Endothelial cell of umbilical vein (primary cell): ENCODE measurements at places on chromosomes 1 and 21. TPM values are rescaled to one million over a fixed set of nuclear protein-coding genes. Genes with fewer than 3 reads are reported as not detected.

The SKI gene
- total RNA-seq: 76.0 and 80.3 TPM in 2 replicates

GRCh38 chr1:177864538-177865305, 105.1 kb downstream of the SEC16B start:
- no peak for DNase-seq

- DNase-seq: no peak
Observed at GRCh38 chr1:244205171-244205570, 154.1 kb downstream of the ZBTB18 start.

DNA sequence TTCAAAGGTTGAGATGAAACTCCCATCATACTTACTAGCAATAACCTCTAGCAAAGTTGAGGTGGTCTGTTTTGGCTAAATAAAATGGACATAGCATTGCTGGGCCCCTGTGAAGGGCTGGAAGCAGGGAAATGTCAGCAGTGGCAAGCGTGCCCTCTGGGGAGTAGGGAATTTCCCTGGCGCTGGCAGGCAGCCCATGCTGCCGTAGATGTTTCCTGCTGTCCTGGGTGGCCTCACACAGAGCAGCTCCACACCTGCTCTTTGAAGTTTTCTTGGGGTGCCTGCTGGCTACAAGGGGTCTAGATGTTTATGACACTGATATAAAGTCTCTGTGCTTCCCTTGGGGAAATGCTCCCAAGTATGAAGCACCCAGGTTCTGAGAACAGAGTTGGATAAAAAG, 30.2 kb downstream of the ADARB1 start:
- DNase-seq: peak; percentile 46

DNA sequence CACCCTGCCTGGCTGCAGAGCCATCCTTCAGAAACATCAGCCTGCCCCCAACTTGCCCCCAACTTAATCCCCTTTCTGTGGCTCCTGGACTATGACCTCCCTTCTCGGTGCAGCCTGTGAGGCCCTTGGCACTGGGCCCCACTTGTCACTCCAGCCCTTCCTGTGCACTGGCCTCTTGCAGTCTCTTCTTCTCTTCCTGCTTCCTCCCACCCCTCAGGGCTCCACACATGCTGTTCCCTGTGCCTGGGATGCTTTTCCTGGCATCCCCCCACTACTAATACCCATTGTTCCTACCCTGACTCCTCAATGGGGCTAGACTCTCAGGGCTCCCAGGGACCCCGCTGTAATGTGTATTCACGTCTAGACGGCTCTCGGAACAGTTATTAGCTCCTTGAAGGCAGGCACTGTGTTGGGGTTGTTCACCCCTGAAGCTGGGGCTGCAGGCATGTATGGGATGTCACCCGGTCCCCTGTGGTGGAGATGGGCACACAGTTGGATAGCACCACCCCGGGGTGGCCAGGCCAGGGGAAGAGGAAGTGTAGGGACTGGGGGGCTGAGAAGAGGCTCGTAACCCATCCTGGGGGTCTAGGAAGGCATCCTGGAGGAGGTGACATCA, 4.5 kb downstream of the LDLRAD1 start:
- no peak for DNase-seq

GRCh38 chr1:13701271-13701640, 1.3 kb downstream of the PRDM2 start:
- DNase-seq: no peak

DNA sequence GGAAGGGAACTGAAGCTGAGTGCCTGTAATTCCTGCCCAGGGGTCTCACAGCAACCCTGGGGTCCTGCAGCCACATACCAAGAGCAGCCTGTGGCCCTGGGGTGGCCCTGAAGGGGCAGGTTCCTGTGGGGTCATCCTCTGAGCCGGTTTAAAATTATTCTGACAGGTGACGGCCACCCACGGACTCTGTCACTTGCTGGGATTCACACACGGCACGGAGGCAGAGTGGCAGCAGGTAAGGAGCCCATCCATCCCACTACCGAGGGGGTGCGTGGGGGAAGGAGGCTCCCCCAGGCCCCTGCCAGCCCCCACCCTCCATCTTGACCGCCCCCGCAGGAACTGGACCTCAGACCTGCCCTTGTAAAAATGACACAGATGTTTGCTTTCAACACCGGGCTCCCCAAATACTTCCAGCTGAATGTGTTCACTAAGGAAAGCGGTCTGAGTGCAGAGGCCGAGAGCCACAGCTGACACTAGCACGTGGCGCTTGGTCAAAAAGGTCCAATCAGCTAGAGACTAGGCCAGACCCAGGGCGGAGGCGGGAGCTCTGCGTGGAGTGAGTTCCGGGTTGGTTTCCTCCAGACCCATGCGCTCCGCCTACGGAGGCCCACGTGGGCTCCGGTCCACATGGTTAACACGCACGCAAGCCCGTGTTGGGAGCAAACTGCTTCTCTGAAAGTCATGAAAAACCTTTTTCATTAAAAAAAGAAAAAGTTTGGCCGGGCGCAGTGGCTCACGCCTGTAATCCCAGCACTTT, 10.0 kb downstream of the YBEY start:
- no peak for DNase-seq

DNA sequence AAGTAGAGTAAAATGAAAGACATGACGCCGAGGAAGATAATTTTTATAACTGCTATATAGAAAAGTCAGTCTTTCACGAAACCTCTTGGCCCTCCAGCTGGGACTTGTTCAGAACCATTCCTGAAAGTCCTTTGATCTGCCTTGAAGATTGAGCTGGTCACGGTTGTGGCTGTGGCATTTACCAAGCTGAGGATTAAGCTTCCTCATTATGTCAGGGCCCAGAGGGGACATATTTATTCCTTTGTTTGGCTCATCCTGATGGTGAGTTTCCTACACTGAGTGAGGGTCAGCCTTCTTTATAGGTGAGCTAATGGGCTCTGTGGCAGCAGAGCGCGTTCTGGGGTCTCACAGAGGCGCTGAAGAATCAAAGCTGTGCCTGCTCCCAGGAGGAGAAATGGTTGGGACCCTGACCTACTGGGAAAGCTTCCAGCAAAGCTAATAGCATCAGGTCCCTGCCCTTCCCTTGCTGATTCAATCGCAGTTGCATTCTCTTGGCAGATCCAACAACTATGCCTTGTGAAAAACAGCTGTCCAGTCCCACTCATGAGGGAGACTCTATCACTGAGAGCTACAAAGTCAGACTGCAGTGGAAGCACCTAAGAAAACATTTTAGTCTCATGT, 43.2 kb upstream of the PBX1 start:
- DNase-seq: no peak

DNA sequence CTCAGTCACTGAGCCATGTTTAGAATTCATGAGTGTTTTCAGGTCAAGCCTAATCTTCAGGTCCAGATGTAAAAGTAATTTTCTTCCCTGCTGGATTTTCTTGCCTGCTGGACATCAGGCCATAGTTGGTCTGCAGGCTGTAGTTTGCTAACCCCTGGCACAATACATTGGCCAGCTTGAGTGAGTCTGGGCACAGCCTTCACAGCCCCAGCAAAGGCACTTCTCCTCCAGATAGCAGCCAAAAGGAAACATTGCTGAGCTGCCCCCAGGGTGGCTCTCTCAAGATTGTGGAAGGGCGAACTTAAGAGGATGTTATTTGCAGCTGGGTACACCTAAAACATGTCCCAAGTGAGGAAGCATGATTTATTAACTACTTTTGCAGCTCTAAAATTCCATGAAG, 126.8 kb downstream of the PIK3R3 start:
- DNase-seq: no peak

The CLIC4 gene
- 330 and 333 TPM in 2 replicates for total RNA-seq

The MTMR11 gene
- 7.8 and 11.2 TPM in 2 replicates for total RNA-seq

- no peak for DNase-seq
Observed at GRCh38 chr1:159664247-159664646, 50.1 kb downstream of the CRP start.

DNA sequence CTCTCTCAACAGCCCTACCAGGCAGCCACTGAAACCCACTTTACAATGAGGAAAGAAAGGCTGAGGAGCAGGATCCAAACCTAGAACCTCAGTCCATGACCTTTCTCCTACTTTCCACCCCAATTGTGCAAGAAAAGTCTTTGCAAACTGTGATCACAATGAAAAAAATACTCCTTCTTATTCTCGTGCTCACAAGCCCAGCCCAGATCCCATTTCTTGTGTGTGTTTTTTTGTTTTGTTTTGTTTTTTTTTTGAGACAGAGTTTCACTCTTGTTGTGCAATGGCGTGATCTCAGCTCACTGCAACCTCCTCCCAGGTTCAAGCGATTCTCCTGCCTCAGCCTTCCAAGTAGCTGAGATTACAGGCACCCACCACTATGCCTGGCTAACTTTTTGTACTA, 97.7 kb downstream of the CRYAA start:
- no peak for DNase-seq
